ENCODE measurements at places on chromosomes 13 and 19.

- DNase-seq: no peak
Observed at GRCh38 chr19:17548145-17548544, 7.3 kb upstream of the COLGALT1 start.

- no peak for DNase-seq
Observed at GRCh38 chr19:40341601-40342482, 6.4 kb downstream of the C19orf47 start.

DNA sequence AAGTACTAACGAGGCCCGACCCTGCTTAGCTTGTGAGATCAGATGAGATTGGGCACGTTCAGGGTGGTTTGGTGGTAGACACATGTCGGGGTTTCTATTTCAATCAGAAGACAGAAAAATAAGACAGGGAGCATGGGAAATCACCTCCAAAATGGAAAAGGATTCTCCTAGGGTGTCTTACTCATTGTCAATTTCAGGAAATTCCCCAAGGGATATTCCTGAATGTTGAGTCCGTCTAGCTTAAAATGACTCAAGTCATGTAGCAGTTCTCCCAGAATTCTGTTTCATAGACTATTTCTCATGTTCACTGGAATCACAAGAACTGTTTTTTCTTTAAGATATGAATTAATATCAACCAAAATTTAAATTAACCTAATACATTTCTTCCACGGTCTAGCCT lies 380.1 kb downstream of the EFNB2 start:
- peak; percentile 84 for DNase-seq

DNA sequence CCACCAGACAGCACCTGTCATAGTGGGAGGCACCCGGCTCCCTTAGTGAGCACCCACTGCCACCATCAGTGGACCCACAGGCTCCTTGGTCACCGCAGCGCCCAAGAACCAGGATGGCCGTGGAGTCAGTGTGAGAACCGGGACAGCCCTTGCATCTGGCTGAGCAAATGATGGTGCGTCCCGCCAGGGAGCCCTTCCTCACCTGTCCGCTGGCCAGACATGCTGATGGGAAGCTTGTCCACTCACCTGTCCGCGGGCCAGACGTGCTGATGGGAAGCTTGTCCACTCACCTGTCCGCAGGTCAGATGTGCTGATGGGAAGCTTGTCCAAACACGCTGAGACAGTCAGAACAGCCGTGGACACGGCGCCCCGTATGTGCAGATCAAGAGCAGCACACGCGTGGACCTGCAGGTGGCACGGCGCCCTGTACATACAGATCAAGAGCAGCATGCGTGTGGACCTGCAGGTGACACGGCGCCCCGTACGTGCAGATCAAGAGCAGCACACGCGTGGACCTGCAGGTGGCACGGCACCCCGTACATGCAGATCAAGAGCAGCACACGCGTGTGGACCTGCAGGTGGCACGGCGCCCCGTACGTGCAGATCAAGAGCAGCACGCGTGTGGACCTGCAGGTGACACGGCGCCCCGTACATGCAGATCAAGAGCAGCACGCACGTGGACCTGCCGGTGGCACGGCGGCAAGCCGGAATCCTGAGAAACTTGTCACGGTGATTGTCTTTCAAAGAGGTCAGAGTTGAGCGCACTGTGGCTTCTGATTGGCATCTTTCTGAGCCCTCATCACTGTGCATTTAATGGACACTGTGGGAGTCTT lies 40.7 kb upstream of the DCUN1D2 start:
- no peak for DNase-seq

GRCh38 chr19:5127717-5128116 lies 158.8 kb downstream of the KDM4B start:
- DNase-seq: no peak

DNA sequence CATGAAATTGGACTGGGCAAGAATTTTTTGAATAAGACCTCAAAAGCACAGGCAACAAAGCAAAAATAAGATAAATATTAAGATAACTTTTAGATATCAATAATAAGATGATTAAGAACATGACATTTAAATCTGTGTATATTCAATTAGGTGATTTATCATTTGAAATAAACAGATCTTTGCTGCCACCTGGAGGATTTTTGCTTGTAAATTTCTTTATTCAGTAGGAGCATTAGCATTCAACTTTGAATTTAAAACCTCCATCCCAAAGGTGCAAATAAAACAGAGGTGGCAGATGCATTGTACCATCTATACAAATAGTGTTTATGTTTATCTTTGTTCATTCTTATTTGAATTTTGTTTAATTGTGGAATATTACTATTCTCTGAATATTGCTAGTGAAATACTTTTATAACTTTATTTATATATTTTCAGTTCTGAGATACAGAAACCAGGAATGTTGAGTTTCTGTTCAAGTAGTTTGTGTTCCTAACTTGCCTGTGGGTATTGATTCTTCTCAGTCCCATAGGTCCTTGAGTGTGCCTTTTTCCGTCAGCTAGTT lies 20.9 kb downstream of the COG6 start:
- peak; percentile 46 for DNase-seq

DNA sequence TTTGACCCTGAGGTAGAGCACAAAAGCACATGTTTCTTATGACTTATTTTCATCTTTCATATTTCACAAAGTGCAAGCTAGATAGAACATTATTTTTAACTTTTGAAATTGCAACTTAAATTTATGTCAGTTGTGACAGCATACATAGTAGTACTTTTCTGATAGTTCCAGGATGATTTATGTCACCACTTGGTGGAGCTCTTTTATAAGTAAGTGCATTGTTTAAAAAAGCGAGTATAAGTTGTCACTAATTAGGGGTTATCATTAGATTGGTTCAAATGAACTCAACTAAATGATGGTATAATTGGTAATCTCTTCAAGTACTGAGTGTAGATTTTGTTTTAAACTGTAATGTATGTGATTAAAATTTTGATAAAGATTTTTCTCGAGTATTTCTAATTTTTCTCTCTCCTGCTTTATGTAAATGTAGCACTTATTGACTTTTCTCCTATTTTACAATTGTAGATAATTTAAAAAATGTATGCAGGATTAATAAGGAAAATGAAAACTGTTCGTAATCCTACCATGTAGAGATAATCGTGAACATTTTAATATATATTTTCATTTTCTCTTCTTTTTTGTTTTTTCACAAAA lies 31.1 kb downstream of the RB1 start:
- peak; percentile 49 for DNase-seq

GRCh38 chr19:12260236-12260635 lies 34.4 kb downstream of the ZNF44 start:
- no peak for DNase-seq

DNA sequence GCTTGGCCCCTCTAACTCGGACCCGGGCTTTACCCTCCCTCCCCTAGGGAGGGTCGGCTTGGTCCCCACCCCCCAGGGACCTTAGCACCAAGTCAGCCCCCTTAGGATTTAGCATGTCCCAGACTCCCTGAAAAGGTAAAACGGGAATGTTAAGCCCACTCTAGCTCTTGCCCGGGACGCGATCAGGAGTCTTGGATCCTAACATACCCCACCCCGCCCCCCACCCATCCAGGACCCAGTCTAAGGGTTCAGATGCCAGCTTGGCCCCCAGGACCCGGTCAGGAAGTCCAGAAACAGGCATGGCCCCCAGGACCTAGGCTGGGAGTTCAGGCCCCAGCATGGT lies 437 bp downstream of the EPOR start:
- no peak for DNase-seq

- DNase-seq: peak; percentile 4
Observed at GRCh38 chr19:29845574-29846176, 33.9 kb downstream of the CCNE1 start.

DNA sequence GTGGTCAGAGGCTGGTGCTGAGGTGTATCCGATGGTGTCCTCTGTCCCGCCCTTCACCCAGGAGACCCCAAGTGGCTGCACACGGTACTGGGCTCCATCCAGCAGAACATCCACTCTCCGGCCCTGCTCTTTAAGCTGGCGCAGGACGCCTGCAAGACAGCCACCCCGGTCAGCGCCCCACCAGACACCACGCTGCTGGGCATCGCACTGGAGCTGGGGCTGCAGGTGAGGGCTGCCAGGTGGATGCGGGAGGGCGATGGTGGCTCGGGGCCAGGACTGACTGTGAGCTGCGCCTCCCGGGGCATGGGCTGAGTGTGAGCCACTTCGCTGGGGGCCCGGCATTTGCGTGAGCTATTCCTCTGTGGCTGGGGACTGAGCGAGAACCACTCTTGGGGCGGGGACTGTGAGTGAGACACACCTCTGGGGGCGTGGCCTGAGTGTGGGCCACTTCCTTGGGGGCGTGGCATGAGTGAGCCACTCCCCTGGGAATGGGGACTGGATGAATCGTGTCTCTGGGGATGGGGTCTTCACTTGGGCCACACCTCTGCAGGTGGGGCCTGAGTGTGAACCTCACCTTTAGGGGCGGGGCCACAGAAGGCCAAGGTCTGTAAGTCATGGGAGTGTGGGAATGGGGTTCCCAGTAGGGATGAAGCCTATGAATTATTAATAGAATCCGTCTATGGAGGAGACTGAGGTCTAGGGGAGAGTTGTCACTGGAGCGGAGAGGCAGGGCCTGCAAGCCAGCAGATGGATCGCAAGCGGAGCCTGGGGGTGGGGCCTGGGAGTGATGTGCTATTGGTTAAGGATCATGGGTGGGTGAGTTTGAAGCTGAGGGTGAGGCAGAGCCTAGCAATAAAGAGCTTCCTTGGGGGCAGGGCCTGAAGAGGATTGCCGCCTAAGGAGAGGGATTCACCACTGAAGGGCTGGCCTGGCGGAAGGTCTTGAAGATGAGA lies 30.5 kb downstream of the ZSWIM4 start:
- no peak for DNase-seq

GRCh38 chr13:101514695-101515275 lies 62.3 kb downstream of the ITGBL1 start:
- peak; percentile 64 for DNase-seq

- no peak for DNase-seq
Observed at GRCh38 chr13:49664606-49665005, 26.7 kb downstream of the EBPL start.

GRCh38 chr13:33174491-33174890 lies 111.1 kb downstream of the STARD13 start:
- no peak for DNase-seq

- no peak for DNase-seq
Observed at GRCh38 chr19:52170863-52171320, 529 bp downstream of the ZNF836 start.

DNA sequence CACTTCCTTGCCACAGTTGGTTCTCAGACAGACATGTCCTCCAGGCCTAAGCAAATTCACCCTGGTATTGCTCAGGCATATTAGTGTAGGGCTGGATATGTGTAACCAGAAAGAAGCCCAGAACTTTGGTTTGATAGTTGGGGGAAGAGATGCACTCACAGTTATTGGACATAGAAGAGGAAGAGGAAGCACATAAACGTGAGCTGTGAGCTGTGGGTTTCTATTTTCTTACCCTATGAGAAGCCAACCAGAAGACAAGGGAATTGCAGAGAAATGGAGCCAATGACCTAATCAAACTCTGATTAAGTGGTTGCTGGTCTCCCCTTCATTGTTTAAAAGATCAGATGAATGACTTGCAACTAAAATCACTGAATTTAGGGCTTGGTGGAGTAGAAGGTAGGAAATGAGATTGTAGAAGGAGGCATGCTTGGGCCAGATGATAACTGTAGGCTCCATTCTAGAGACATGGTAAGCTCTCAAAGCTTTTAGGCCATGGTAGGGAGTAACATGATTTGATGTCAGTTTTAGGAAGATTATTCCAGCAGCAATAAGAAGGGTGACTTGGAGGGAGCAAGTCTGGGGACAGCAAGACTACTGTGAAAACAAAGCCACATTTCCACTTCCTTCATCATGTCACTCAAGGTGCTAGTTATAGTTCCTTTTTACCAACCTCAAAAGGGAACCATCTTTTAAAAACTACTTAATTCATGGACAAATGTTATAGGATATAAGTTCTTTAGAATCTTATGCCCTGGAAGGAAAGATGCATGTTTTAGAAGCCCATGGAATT lies 24.1 kb upstream of the WDFY2 start:
- DNase-seq: no peak

DNA sequence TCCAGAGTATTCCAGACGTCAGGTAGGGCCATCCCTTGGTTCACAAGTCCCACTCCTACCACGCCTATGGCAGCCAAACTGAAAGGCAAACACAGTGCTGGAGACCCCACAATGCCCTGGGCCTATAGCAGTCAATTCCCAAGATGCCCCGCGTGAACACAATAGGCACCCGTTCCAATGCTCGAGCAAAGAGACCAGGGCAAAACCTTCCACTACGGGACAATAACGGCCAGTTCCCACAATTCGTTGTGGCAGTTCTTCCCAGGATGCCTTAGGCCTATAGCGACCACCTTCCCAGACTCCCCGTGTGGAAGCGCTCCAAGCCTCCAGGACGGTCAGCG lies 538 bp downstream of the ZNF428 start:
- peak; percentile 43 for DNase-seq
